Activated CD4-positive, alpha-beta T cell treated with anti-CD3 and anti-CD28 coated beads for 24 hours (primary cell): ENCODE measurements at places on chromosomes 11 and 22.

GRCh38 chr22:27746918-27747317 lies 54.6 kb downstream of the MN1 start:
- no peak for DNase-seq

DNA sequence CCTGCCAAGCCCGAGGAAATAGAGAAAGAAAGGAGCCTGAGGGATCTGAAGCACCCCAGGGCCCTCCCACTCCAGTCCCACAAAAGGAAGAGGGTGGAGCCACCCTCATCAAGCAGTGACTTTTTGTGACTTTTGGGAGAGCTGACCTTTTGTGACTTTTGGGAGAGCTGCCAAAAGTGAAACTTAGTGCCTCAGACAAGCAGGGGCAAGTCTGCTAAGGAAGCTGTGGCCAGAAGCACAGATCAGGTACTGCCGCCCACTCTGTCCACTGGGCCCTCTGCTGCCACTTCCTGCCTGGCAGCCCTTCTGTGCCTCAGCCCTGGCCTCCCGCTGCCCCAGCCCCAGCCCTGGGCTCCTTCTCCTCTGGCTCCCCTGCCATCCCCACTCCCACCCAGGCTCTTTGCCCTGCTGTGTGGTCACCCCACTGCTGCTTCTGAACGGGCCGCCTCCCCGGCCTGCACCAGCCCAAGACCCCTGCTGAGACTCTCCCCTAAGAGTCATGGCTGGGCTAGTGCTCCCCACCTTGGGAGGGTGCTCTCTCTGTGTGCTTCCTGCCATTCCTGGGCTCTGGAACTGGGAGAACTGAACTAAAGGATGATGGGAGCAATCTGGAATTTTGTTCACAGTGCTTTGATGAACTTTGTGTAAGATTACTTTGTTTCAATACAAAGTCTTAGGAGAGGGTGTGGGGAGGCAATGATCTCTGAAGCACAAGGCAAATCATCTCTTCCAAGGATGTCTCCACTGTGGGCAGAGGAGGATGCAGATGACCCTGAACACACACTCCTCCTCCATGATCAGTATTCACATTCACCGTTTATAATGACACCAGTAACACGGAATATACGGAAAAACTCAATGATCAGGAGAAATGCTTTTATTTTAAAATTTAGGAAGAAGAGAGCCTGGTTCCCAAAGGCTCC lies at the start of gene APOBEC3H:
APOBEC3H (plus strand) TSS at position 147 of the 923 bp plus-strand sequence. CDS start 3,035 bp downstream, outside the sequence.
- DNase-seq: no peak

DNA sequence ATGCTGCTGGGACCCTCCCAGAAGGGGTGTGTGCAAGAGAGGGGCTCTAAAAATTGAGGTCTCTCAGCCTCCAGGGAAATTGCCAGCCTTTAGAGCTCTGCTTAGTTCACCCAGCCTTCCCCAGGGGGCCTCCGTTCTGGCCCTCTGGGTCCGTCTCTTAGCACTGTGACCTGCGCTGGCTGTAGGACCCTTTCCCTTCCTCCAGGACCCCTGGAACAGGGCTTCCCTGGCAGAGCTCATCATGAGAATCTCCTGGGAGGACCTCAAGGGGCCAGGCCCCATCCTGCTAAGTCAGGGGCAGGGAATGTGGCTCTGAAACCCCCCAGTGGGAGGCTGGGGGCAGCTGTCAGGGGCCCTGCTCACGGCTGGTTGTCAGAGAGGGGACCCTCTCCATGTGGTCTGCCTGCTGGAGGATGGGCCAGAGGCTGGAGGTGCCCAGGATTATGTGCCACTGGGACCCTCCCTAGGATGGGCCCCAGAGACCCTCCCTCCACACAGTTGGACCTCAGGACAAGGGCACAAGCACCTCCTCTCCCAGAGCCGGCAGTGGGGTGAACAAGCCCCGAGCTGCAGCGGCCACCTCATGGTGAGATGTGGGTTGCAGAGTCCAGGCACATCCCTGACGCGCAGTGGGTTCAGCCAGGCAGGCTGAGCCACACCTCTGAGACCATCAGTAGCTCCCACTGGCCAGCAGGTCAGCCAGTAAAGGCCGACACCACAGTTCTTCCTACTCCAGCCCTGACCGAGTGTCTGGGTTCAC lies 27.1 kb upstream of the GAL start:
- DNase-seq: no peak

- no peak for DNase-seq
Measured at GRCh38 chr11:24609192-24610119, 112.6 kb downstream of the LUZP2 start.
